Myometrial cell (primary cell): ENCODE measurements at places on chromosomes 5 and 9. TPM values are rescaled to one million over a fixed set of nuclear protein-coding genes. Genes with fewer than 3 reads are reported as not detected.

The RANBP3L gene
- total RNA-seq: not detected in 2 replicates

The EGFLAM gene
- total RNA-seq: 2.6 and 4.3 TPM in 2 replicates

The PPP3R2 gene
- total RNA-seq: not detected in 2 replicates

The POU5F2 gene
- under 0.01 TPM in 1 of 2 replicates, not detected in the other for total RNA-seq

The ADGRD2 gene
- total RNA-seq: not detected in 2 replicates

The CAVIN4 gene
- not detected in 2 replicates for total RNA-seq

The IFNB1 gene
- not detected in 2 replicates for total RNA-seq

The PITX1 gene
- 0.71 and 6.1 TPM in 2 replicates for total RNA-seq

The ANXA2R gene
- total RNA-seq: 0.53 TPM in 1 of 2 replicates, not detected in the other

The SHISAL2B gene
- not detected in 2 replicates for total RNA-seq

The CCDC180 gene
- 0.29 and 0.35 TPM in 2 replicates for total RNA-seq

The ABITRAM gene
- total RNA-seq: 8.5 and 14.1 TPM in 2 replicates

The OLFM1 gene
- total RNA-seq: 0.29 and 9.9 TPM in 2 replicates

The PCDHGB2 gene
- 0.53 and 0.86 TPM in 2 replicates for total RNA-seq

The GPRIN1 gene
- 4.3 and 5.3 TPM in 2 replicates for total RNA-seq

The PIP5KL1 gene
- 0.71 and 1.2 TPM in 2 replicates for total RNA-seq

The PCDHGA5 gene
- total RNA-seq: 0.29 and 0.89 TPM in 2 replicates

The PFN3 gene
- not detected in 2 replicates for total RNA-seq

The HACD4 gene
- 9.0 and 13.0 TPM in 2 replicates for total RNA-seq

The PHF24 gene
- total RNA-seq: not detected in 2 replicates

The IL13 gene
- not detected in 2 replicates for total RNA-seq

The FAM81B gene
- not detected in 2 replicates for total RNA-seq

The HAVCR2 gene
- total RNA-seq: not detected in 2 replicates

The CAMSAP1 gene
- 16.1 and 16.7 TPM in 2 replicates for total RNA-seq

The SPATA31C1 gene
- not detected in 2 replicates for total RNA-seq

The HTR4 gene
- not detected in 2 replicates for total RNA-seq

The GRAMD2B gene
- total RNA-seq: 22.5 and 37.9 TPM in 2 replicates

The INSYN2B gene
- 7.6 and 12.1 TPM in 2 replicates for total RNA-seq

The ADAMTSL1 gene
- total RNA-seq: 55.4 and 85.4 TPM in 2 replicates

The PCDHB9 gene
- total RNA-seq: 0.18 TPM in 1 of 2 replicates, not detected in the other
